ENCODE measurements at places on chromosomes 12 and 14.

- DNase-seq: peak; percentile 28
Observed at GRCh38 chr14:23483236-23483854, 13.8 kb downstream of the NGDN start.

DNA sequence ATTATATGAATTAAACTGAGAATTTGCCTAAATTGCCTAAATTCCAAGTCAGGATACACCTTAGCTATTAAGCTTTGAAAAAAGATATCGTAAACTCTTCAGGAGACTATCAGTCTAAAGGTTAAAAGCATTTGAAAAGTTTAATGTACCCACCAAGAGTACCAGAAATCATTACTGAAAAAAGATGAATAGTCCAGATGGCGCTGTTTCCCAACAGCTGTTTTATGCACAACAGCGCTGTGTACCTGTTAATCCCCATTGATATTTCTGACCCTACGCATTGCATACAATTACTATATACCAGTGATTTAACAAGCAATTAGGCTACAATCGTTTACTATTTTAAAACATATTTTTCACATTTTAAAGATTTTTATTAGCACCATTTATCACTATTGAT is 185.0 kb downstream of the PLCZ1 start:
- no peak for DNase-seq

- no peak for DNase-seq
Observed at GRCh38 chr12:91591639-91591987, 409.0 kb upstream of the DCN start.

- peak; percentile 50 for DNase-seq
Observed at GRCh38 chr14:49994951-49995561, 102.2 kb downstream of the ARF6 start.

DNA sequence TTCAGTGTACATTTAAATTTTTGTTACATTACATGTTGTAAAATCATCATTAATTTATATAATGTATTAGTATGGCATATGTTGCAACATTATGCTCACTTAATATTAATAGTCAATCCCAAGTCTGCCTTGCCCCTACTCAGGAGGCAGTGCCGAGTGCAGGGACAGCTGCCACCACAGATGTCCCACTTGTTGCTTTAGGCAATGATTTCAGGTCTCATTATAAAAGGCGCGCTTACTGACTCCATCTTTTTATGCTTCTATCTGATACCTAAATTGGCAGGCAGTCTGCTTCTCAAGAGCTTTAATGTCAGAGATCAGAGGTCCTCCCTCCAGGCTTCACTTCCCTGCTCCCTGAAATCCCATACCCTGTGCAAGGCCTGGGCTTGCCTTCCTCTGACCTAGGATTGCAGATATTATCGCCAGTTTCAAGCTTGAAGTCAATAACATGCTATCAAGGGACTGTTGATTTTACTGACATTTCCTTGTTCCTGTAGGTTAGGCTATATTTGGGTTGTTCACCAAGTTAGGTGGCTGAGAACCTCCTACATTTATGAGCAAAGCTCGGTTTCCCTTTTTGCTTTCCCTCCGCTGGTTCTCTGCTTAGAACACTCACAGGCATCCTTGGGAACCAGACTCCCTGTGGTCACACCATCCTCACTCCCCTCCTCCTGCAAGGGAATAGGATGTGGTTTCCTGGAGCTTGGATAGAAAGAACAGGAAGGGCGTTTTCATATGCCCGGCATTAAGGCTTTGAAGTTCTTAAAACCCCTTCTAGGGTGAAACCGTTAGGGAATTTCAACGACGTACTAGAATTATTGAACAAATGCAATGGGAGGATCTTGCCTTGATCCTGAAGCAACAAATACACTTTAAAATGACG is 208.4 kb upstream of the FKBP4 start:
- peak; percentile 45 for DNase-seq

DNA sequence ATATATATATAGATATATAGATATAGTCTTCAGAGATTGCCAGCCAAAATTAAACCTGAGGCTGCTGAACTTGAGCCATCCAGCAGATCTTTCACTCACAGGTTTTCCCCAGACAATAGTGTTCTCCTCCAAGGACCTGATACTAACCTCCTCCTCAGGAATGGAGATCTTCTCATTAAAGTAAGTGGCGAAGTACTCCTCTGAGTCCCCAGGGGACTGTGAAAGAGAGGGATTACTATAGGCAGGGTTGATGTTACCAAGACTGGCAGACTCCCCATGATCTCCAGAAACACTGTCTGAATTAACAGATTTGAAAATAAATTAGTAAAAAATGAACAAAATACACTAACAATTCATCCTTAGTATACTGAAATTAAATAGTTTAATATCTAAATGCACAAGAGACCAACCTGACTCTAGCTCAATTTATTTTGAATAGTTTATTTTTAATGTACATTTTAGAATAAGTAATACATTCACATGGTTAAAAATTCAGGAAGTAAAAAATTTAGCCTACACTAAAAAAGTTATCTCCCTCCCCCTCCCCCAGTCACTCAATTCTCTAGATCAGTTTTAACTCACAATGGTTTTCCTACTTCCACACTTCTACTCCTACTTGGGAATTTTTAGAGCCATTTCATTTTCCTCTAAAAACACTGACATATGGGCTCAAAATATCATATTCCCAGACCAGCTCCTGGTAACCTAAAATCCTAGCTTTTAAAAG is 17.7 kb downstream of the SLC11A2 start:
- no peak for DNase-seq

GRCh38 chr12:121590476-121591143 is 9.8 kb upstream of the KDM2B start:
- DNase-seq: peak; percentile 80

DNA sequence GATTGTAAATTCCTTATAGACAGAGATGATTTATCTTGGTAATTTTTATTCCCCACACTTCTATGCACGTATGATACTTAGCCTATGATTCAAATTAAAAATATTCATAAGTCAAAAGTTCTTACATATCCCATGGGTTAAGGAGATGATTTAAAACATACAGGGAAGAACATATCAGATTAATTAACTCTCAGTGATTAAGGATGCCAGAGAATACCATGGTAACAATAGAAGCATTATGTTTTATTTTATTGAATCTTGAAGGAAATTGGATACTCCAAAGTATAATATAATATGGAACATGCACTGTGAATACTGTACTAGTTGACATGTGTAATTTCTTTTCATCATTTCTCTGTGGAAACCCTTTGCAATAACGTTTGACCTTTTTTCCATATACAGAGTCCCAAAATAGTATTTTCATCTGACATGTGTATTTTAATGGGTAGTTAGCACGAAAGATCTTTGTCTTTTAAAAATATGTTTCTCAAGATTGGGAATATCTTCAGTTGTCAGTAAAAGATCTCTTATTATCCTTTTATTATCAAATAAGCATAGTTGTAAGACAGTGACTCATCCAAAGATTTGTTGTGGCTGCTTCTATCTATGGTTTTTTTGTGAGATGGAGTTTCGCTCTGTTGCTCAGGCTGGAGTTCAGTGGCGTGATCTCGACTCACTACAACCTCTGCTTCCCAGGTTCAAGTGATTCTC is 166.7 kb downstream of the RAD51B start:
- peak; percentile 64 for DNase-seq

- no peak for DNase-seq
Observed at GRCh38 chr12:38838056-38838850, 67.1 kb downstream of the CPNE8 start.
